ENCODE measurements at places on chromosomes 7 and 10.
A peak's percentile ranks its signal among the peaks of the same experiment; 100 is the strongest.

DNA sequence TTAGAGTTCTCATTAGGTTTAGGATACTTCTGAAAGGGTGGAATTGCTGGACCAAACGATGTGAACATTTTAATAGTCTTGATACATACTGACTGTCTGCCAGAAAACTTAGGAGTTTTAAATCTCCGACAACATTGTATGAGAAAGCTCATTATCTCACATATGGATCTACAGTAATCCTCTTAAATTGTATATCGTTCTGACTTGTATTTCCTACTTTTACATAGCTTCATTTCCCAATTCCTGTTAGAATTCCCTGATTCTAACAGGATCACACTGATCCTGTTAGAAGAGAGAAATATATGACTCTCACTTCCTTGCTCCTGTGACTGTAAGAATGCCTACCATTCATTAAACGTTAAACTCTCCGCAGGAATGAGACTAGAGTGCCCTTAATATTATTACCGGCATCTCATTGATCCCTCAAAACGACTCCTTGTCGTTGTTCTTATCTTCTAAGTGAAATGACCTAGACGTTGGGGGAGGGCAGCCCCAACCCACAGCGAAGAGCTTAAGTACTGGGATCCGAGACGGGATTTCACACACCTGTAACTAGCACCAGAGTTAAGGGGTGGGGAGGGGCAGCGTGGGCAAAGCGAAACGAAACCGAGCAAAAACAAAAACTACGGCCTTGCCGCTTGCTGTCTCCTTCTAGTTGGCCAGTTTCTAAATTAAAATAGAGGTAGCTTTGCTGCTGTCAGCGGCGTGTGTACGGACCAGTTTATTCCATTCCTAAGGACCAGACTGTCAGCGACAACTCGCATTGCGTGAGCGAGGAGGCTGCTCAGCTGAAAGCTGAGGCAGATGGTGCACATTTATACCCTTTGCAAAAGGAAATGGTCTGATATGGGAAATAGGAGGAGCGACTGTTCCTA is 678 bp upstream of the TMEM106B start:
- DNase-seq, result no peak

DNA sequence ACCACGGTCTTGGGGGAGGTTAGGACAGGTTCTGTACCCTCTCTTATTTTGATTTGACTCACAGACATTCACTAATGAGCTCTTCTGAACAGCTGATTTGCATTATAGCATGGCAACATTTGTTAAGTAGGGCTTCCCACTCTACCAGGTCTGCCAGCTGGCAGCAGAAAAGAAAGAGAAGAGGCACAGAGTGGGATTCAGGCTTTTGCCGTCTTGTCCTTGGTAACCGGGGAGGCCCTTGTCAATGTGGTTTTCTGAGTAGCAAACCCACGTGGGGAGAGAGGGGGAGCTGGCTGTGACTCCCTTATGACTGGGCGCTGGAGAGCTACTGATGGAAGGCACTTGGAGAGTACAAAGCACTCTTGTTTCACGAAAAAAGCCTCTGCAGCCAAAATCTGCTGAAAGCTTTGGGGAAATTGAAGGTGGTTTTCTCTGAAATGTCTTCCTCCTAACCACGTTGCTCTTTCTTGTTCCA is 355.3 kb upstream of the GALNT17 start:
- DNase-seq, result peak; percentile 20

DNA sequence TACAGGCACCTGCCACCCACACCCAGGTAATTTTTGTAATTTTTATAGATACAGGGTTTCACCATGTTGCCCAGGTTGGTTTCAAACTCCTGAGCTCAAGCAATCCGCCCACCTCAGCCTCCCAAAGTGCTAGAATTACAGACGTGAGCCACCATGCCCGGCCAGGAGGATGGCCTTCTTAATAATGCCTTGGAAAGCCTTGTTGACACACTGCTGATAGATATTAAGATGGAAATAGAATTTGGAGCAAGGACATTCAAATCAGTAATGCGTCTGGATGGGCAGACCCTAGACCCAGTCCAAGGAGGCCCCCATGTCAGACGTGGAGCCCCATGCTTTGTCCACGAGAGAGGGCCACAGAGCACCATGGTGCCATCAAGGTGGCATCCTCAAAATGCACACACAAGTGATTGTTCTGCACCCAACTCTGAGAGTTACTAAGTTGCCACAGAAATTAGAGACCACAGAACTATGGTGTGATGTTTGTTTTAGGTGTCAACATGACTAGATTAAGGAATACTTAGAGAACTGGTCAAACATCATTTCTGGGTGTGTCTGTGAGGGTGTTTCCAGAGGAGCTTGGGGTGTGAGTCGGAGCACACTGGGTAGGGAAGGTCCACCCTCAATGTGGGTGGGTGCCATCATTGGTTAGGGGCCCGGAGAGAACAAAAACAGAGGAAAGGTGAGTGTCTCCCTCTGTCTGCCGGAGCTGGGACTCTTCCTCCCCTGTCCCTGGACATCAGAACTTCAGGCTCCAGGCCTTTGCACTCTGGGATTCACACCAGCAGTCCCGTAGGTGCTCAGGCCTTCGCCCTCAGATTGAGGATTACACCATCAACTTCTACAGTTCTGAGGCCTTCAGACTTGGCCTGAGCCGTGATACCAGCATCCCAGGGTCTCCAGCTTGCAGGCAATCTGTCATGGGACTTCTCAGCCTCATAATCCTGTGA is 34.5 kb downstream of the EBF3 start:
- no peak for DNase-seq

- no peak for DNase-seq
Measured at GRCh38 chr7:158021836-158022235, 565.8 kb downstream of the PTPRN2 start.

DNA sequence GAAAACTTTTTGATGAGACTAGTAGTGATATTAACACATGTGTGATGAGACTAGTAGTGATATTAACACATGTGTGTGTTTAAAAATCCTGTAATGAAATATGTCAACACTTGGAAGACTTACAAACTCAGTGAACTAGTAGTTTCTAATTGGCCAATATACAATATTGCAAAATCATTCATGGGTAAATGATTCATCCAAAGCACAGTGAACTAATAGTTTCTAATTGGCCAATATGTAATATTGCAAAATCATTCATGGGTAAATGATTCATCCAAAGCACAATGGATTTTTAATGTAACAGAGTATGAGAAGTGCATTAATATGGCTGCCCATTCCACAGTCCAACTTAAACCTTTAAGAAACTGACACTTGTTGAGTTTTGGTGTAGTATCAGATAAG is 77.8 kb downstream of the ATAD1 start:
- peak; percentile 89 for DNase-seq

GRCh38 chr10:116336866-116337265 is 12.6 kb downstream of the CCDC172 start:
- no peak for DNase-seq

DNA sequence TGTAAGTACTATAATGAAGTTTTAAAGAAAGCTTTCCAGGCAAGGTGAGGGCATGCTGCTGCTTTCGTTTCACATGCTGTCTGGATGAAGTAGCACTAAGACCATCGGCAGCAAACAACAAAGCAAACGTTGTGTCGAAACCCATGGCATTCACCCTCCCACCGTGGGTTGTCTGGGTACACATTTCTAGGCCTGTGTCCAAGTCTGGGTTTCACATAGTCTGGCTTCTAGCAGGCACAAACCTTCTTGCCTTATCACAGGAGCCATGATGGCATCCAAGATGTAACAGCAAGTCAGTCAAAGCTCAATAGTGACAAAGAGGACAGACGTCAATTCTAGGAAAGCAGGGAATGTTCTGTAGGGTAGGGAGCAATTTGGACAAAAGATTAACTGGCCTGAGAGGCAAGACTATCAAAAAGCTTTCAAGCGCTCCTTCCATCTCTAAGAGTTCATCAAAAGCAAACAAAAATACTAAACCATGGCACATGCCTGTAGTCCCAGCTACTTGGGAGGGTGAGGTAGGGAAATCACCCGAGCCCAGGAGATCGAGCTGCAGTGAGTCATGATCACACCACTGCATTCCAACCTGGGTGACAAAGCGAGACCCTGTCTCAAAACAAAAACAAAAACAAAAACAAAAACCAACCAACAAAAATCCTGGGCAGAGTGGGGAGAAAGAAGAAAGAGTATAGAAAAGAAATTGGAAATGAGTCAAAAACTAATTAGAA is 42.7 kb downstream of the PAXIP1 start:
- DNase-seq, result peak; percentile 31

GRCh38 chr10:62037890-62038608 is 136.6 kb downstream of the ARID5B start:
- DNase-seq, result peak; percentile 35

GRCh38 chr10:79191951-79192676 is 123.3 kb downstream of the ZMIZ1 start:
- no peak for DNase-seq

DNA sequence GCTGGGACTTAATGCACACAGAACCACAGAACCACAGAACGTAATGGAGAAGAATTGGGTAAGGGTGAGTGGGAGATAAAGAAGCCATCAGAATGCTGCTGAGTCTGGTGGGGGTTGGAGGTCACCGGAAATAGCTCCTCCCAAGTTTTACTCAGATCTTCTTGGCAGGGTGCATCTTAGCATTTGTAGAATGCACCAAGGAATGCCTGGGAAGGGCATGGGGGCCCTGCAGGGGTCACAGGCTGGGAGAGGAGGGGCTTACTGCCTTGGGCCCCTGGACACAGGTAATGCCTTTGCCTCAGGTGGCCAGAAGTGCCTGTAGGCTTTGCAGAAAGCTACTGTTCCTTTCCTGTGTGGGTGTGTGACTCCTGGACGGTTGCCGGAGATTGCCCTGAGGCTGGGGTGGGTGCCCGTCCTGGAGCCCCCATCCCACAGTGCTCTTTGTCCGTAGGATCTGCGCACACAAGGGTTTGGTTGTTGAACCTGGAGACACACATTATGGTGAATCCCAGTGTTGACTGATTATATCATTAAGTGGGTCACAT is 55.1 kb downstream of the MGMT start:
- DNase-seq, result peak; percentile 2
